ENCODE measurements at places on chromosomes 2 and 18.

DNA sequence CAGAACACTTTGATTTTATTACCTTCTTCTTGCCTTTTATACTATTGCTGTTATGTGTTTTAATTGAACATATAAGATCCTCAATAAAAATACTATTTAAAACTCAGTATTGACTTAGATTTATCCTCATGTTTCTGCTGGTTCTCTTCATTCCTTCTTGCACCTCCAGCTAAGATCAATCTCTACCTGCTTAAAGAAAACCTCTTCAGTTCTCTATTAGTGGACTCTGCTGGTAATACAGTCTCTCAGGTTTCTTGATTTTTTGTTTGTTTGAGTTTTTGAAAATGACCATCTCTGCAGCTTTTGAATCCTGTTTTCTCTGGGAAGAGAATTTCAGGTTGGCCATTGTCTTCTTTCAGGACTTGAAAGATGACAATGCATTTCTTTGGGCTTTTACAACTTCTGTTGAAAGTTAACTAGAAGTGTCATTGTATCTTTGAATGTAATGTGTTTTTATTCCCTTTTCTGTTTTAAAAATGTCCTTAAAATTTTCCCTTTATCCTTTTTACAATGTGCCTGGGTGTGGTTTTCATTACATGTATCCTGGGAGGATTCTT is 29.8 kb upstream of the TMEM131 start:
- no peak for DNase-seq

GRCh38 chr18:68244786-68245185 is 470.1 kb downstream of the TMX3 start:
- DNase-seq, result no peak

DNA sequence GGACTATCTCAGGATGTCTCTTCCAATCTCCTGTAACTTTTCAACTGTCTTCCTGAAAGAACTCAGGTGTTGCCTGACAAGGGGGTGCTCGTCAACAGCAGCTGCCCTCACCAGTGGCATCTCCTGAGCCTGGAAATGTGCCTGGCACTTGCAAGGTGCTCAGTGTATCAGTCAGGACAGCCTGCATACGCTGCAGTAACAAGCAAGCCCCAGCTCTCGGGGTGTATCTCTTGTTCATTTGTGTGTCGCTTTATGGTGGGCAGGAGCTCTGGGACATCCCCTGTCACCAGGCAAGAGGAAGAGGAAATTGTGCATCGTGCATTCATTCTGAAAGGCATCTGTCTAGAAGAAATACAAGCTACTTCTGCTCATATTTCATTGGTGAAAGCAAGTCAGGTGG is 263.1 kb downstream of the DCDC2C start:
- no peak for DNase-seq

- no peak for DNase-seq
Observed at GRCh38 chr2:45898819-45899218, 247.3 kb downstream of the PRKCE start.

DNA sequence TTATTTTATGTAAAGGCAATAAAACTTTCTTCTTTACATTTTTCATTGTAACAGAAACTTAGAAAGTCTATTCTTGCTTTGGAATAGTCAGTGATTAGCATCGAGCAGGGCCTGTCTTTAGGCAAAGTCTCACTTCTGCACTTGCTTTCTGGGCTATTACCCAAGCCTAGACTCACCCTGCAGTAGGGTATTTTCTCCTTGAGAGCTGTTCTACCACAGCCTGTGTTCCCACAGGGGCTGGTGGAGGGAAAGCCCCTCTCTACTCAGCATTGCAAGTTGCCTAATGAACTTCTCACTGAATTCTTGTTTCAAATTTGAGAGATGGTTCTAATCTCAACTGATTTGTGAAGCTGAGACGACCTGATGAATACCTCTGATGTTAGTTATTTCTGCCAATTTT is 111.7 kb upstream of the KLHL14 start:
- no peak for DNase-seq

DNA sequence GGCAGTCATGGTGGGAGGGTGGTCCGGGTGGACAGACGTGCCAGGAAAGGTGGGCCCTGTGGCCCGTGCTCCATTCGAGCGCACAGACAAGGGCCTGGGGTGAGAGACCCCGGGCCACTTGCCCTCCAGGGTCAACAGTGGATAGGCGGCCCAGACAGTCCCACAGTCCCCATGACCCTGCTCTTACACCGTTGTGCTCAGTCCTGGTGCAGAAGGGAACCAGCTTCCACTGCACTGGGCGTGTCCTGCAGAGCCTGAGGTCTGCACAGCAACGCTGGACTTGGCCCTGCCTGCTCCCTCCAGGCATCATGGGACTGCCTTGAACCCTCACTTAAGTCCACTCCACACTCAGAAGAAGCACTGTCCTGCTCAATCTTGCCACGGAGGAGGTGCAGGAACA is 52.0 kb downstream of the PXDN start:
- no peak for DNase-seq

DNA sequence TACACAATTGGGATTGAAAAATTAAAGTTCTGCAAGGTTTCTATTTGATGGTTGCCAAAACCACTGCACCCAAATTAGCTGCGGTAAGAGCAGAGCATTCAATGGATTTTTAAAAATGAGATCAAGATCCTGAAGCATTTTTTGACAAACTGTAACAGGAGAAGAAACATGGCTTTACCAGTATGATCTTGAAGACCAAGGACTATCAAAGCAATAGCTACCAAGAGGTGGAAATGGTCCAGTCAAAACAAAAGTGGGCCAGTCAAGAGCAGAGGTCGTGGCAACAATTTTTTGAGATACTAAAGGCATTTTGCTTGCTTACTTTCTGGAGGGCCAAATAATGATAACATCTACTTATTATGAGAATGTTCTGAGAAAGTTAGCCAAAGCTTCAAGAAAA is 186.8 kb downstream of the RDH14 start:
- no peak for DNase-seq

GRCh38 chr2:231709981-231710798 is 1.9 kb downstream of the PTMA start:
- DNase-seq, result peak; percentile 25

- DNase-seq, result no peak
Observed at GRCh38 chr2:237315170-237315828, 98.7 kb downstream of the COL6A3 start.

DNA sequence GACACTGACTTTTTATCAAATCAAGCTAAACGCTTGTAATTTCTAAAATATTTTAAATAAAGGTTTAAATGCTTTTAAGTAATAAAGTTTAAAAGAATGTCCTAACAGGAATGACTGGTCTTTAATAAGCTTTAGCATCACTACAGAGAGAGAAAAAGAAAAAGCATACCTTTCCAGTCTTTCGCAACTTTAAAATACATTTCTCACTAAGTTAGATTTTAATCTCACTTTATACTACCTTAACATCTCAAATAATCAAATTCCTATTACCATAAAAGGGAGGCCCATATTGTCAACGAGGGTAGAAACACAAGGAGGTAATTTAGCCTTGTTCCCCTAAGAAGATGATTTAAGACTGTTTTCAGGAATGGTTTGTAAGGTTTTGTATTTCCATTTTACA is 80.7 kb downstream of the STRN start:
- DNase-seq, result no peak

GRCh38 chr2:231399046-231399852 is 3.7 kb downstream of the B3GNT7 start:
- no peak for DNase-seq

GRCh38 chr2:230975927-230976326 is 20.0 kb upstream of the SPATA3 start:
- DNase-seq, result no peak

GRCh38 chr18:64379662-64380061 is 230.8 kb upstream of the LINC00305 start:
- no peak for DNase-seq

DNA sequence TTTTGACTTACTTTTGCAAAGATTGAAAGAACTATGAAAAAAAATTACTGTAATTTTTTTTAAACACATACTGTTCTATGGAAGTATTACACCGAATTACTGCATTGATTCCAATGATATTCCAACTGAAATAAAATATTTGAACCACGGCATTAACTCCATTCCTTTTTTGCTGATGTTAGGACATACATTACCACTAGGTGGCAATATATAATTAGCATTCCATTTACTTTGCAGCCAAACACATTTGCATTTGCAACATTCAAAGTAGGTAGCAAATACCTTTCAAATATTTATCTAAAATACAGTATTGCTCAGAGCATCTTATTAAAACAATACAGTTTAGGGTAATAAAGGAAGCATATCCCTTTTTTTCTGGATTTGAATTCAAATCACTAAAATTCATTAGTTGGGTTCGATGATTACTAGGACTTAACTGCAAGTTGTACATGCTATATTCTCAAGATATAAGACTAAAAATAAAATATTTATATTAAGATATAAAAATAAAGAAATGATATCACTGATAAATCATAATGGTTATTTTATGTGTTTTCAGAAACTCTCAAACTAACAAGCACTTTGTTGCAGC is 31.3 kb downstream of the LANCL1 start:
- DNase-seq, result no peak

GRCh38 chr2:207474863-207475485 is 54.8 kb upstream of the CREB1 start:
- DNase-seq, result no peak

- DNase-seq, result no peak
Observed at GRCh38 chr2:173574324-173575112, 219.8 kb downstream of the CDCA7 start.

DNA sequence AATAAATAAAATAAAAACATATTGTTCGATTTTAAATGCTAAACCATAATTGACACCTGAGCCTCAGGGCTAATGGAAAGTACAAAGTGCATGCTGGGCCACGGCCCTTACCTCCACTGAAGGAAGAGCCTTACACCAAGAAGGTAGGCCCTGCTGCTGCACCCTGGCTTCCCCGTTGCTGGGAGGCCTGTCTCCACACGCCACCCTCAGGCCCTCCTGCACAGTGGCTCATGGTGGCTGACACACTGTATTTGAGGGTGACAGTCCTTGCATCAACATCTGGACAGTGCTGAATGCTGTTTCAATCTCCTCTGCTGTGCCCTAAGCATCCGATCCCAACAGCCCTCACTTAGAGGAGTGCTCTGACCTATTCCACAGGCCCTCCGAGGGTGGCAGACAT is 39.3 kb upstream of the EDAR start:
- DNase-seq, result no peak

- DNase-seq, result no peak
Observed at GRCh38 chr2:110929528-110929927, 191.2 kb upstream of the BCL2L11 start.

GRCh38 chr2:170139276-170139967 is 38.5 kb upstream of the MYO3B start:
- no peak for DNase-seq

- DNase-seq, result no peak
Observed at GRCh38 chr18:25392192-25392591, 40.2 kb upstream of the ZNF521 start.

DNA sequence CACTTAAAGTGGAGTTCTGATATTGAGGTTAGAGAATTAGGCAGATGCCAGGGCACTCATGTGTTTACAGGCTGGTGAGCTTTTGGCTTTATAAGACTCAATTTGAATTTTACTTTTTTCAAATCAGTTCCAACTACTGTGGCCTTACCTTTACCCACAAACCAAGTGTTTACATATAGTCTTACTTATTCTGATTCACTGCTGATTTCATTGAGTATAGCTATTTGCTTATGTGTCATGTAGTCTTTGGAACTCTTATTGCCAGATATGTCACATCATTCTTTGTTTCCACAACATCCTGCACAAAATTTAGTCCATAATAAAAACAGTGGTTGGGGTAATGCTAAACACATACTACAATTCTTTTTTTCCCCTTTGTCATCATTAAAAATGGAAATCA is 96.5 kb downstream of the XIRP2 start:
- no peak for DNase-seq

GRCh38 chr18:74468547-74469061 is 11.5 kb upstream of the DIPK1C start:
- no peak for DNase-seq

- no peak for DNase-seq
Observed at GRCh38 chr2:155633887-155634570, 698.5 kb downstream of the NR4A2 start.

GRCh38 chr18:62957885-62958472 is 242.6 kb downstream of the PHLPP1 start:
- no peak for DNase-seq

DNA sequence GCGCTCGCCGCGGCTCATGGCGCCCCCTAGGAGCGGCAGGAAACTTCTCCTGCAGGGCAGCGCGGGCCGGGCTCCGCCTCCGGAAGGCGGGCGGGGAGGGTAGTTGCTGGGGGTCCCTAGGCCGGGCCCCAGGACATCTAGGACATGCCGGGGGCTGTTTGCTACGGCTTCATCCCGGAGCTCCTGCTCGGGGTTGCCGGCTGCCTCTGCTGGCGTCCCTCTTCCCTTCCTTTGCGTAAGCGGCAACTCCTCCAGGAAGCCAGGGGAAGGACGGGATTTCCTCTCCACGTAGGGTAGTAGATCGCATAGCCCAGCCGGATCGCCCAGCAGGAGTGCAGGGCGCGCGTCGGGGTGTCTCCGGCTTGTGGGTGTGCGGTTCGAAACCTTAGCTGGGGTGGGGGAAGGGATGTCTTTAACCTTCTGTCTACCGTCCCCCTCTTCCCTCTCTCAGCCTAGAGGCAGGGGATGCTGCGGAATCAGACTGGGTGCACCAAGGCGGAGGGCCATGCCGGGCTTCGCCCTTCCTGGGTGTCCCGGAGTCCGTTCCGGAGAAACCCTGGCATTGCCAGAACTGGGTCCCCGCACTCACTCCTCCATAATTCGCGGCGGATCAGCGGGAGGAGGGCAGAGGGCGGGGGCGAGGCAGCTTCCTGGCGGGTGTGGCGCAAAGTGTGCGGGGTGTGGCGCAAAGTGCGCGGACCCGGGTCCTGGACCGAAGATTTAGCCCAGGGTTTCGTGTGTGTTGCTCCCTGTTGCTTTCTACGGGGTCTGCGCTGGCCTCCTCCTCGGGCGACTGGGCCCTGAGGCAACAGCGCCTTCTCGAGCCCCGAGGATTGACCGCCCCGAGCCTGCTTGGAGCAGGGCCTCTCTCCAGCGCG is 12.2 kb upstream of the SKOR2 start:
- no peak for DNase-seq

DNA sequence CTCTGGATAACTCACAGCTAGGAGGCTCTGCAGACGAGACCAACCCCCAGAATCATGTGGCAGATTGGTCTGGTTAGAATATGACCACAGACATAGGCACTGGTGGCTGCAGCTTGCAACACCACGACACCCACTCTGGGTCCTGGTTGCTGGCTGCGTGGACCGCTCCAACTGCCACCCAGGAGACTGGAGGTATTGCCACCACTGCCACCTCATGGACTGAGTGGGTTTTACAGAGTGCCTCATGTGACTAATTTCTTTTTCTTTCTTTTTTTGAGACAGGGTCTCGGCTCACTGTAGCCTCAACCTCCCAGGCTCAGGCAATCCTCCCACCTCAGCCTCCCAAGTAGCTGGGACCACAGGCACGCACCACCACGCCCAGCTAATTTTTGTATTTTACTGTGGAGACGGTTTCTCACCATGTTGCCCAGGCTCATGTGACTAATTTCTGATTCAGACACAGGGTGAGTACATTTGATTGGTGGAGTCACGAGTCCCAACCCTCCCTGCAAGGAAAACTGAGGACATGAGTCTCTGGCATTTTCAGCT is 29.9 kb upstream of the NT5DC4 start:
- no peak for DNase-seq

Data from DMS 273 treated with DMSO at 0.1 percent for 48 hours (cell line).